ENCODE measurements at places on chromosomes 7 and 10. TPM values are rescaled to one million over a fixed set of nuclear protein-coding genes. Genes with fewer than 3 reads are reported as not detected.

Gene MMD2
- total RNA-seq = not detected

Gene OR6B1
- not detected for total RNA-seq

Gene RET
- total RNA-seq = 16.9 TPM

Gene CYP3A7
- 0.35 TPM for total RNA-seq

Gene TAS2R4
- 4.7 TPM for total RNA-seq

Gene TMEM270
- total RNA-seq = not detected

Gene GOLGA7B
- 0.35 TPM for total RNA-seq

Gene GPR85
- total RNA-seq = 1.5 TPM

Gene GIMAP7
- total RNA-seq = 8.0 TPM

Gene OR2A2
- total RNA-seq = not detected

Gene ZNF503
- total RNA-seq = 72.3 TPM

Measured in metanephros (tissue), 2 donors.